Right ventricle myocardium inferior (tissue), 1 donor: ENCODE measurements at places on chromosomes 7 and 10. TPM values are rescaled to one million over a fixed set of nuclear protein-coding genes. Genes with fewer than 3 reads are reported as not detected.

The ZNF92 gene
- total RNA-seq: 3.2 TPM

The IQCE gene
- total RNA-seq: 11.5 TPM

The INHBA gene
- 0.89 TPM for total RNA-seq

The LIPF gene
- not detected for total RNA-seq

The SLC18A3 gene
- total RNA-seq: not detected

GRCh38 chr10:88810196-88810961, 7.8 kb downstream of the LIPM start:
- no peak for DNase-seq

GRCh38 chr7:97418312-97418711, 300.8 kb downstream of the SDHAF3 start:
- peak; percentile 32 for DNase-seq

- no peak for DNase-seq
Observed at GRCh38 chr7:22675917-22676343, 51.1 kb upstream of the IL6 start.

DNA sequence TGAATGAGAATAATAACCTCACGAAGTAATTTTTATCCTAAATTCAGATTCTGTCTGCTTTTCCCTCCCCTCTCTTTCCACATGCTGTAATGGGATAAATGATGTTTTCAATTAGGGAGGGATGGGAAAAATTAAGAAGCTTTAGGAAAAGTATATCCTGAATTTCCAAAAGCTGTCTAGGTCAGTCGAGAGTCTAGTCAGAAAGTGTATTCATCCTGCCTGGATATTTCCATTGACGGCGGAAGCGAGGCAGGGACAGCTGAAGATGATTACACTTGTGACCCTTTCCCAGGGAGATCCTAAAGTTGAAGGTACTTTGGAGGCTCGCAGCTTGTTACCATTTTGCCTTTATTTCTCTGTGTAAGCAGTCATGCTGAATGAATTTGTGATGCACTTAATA, 204.1 kb downstream of the ZNF365 start:
- DNase-seq: no peak

GRCh38 chr7:137074391-137075030, 206.1 kb downstream of the CHRM2 start:
- no peak for DNase-seq

GRCh38 chr7:157955348-157955999, 618.7 kb downstream of the DNAJB6 start:
- no peak for DNase-seq

DNA sequence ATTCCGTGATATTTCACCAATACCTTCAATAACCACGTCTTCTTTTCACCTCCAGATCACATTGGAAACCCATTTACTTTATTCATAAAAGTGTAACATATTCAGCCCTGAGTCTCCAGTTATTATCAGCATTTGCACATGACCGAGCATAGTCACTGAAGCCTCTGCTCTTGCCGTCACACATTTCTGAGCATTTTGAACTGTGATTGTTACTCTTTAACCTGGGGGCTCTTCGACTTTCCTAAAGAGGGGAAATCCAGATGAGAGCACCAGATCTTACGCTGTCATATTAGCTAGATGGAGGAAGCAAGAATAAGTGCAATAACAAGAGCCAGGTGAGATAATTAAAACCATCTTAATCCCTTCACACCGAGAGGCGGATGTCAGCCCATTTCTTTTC, 260.0 kb upstream of the NRP1 start:
- DNase-seq: no peak
